GM12892 (cell line): ENCODE measurements at places on chromosomes 1 and 21.

DNA sequence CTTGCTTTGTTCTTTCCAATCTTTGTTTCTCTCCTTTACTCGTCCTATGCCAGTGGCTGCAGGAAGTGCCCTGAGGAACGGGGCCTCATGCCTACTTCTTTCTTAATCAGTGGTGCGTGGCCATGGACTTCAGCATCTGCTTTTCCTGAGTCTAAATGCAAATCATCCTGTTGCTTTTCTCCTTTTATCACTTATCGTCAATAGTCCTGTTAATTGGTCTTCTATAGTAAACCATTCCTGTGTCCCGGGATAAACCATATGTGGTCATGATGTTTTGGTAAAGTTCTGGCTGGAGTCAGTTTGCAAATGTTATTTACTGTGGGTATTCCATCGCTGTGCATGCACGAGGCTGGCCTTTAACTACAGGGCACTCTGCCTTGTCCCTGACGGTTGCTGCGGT lies 47.5 kb downstream of the AGPAT3 start:
- no peak for DNase-seq

GRCh38 chr1:4140241-4140640 lies 240.2 kb upstream of the C1orf174 start:
- no peak for DNase-seq

GRCh38 chr1:6037338-6037762 lies 8.3 kb upstream of the KCNAB2 start:
- DNase-seq: no peak

- no peak for DNase-seq
Observed at GRCh38 chr1:1270813-1271212, 2.8 kb downstream of the UBE2J2 start.

- no peak for DNase-seq
Observed at GRCh38 chr1:235017719-235018118, 110.9 kb downstream of the TOMM20 start.

DNA sequence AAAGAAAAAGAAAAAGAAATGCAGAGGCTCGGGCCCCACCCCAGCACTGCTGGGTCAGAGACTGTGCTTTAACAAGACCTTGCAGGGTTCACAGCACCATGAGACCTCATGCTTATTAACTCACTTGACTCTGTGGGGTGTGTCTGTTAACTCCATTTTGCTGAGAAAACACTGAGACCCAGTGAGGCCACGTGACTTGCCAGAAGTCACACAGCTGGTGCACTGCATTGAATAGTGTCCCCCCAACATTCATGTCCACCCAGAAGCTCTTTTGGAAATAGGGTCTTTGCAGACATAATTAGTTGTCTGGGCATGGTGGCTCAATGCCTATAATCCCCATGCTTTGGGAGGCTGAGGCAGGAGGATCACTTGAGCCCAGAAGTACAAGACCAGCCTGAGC lies 39.7 kb downstream of the CHD5 start:
- DNase-seq: no peak

GRCh38 chr1:247118946-247119446 lies 14.8 kb upstream of the ZNF669 start:
- DNase-seq: peak; percentile 43

DNA sequence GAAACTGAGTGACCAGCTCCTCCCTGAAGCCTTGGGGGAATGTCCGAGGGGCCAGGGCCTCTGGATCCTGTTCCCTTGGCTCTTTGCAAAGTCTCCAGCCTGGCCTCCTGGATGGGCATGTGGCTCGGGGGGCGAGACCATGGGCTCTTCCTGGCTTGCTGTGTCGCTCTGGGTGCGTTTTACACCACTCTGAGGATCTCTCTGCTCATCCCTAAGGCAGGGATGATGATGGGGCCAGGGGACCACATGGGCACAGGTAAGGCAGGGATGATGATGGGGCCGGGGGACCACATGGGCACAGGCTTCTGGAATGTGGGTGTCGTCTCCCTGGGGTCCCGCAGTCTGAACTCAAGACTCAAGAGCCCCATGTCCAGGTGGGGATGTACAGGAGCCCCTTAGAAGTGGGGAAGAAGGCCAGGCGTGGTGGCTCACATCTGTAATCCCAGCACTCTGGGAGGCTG lies 17.7 kb downstream of the TP73 start:
- DNase-seq: no peak

- DNase-seq: no peak
Observed at GRCh38 chr1:223708001-223708359, 4.4 kb upstream of the CAPN2 start.

- DNase-seq: no peak
Observed at GRCh38 chr1:210358626-210359025, 29.9 kb downstream of the HHAT start.

DNA sequence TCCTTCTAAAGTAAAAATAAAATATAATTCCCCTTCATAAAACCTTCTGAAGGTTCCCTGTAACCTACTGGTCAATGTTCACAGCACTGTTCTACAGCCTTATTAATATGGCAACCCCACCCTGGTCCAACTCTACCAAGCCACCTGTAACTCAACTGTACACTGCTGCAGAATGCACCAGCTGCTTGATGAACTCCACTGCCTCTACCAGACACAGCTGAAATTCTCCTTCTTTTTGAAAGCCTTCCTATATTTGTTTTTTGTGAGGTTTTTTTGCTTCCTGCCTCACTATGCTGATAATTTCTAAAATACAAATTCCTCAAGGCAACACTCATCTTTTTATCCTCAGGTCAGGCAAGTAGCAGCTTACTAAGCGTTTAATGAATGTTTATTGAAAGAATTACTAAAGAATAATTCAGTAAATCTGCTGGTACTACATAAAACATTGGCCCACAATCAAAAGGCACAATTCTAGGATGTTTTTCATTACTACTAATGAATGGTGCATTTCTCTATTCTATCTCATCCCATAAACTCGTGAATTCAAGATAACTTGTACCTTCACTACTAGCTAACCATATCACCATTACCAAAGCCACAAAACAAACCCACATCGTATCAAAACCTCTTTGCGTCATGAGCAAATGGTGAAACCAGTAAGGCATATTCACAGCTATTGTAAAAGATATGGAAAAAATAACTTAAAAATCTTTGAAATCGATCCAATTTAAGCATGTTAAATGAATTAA lies 2.4 kb downstream of the SSX2IP start:
- no peak for DNase-seq
